GM18507 (cell line): ENCODE measurements at places on chromosomes 2 and 18.

- DNase-seq, result no peak
Observed at GRCh38 chr2:159073256-159073655, 104.8 kb downstream of the TANC1 start.

- DNase-seq, result no peak
Observed at GRCh38 chr18:31506024-31506742, 8.2 kb downstream of the DSG2 start.

GRCh38 chr18:21191596-21192307 is 50.3 kb upstream of the GREB1L start:
- DNase-seq, result no peak

- DNase-seq, result no peak
Observed at GRCh38 chr2:239765911-239766310, 259.2 kb downstream of the NDUFA10 start.

GRCh38 chr2:159106109-159106508 is 137.7 kb downstream of the TANC1 start:
- DNase-seq, result no peak
